ACHN (cell line): ENCODE measurements at places on chromosomes 12 and 14.
A peak's percentile ranks its signal among the peaks of the same experiment; 100 is the strongest.

- no peak for DNase-seq
These were observed 122.3 kb upstream of the ATF1 start for GRCh38 chr12:50641566-50641965.

GRCh38 chr12:26029736-26030022, 71.2 kb downstream of the RASSF8 start:
- DNase-seq: no peak

- DNase-seq: no peak
These were observed 90.2 kb upstream of the SYT10 start for GRCh38 chr12:33529810-33530209.

- DNase-seq: no peak
These were observed 1.4 kb downstream of the GNS start for GRCh38 chr12:64757771-64758170.

GRCh38 chr12:93780101-93780641, 103.0 kb downstream of the CRADD start:
- no peak for DNase-seq

GRCh38 chr12:3545121-3545796, 54.3 kb downstream of the PRMT8 start:
- DNase-seq: no peak

DNA sequence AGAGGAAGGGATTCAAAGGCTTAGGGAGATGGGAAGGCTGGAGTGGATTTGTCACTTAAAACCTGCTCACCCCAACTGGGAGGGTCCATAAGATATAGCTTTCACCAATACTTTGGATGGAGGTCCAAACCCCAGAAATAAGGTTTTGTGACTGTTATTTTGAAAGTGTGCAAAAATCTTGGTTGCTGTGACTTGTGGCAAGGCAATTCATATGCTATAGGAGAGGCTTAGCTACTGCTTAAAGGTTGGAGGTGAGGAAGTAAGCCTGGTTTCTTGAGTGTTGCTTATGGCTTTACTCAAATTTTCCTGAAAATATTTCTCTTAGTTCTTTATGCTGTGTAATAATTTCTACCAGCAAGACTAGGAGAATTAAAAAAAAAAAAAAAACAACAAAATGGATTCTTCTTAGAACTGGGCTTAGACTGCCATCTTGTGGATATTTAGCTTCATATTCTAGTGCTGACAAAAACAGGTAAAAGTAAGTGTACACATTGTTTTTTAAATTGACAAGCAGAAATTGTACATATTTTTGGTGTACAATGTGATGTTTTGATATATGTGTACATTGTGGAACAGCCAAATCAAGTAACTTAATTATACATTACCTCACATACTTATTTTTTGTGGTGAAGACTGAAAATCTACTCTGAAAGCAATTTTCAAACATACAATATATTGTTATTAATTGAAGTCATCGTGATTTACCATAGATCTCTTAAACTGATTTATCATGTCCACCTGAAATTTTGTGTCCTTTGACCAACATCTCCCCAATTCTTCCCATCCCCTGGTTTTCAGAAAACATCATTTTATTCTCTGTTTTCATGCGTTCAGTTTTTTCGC, 23.0 kb downstream of the PDE6H start:
- peak; percentile 68 for DNase-seq

- peak; percentile 68 for DNase-seq
These were observed 39.2 kb downstream of the NFKBIA start for GRCh38 chr14:35365130-35366055.

- DNase-seq: peak; percentile 62
These were observed 133.6 kb downstream of the MED13L start for GRCh38 chr12:116143909-116144308.

- DNase-seq: no peak
These were observed 260.2 kb downstream of the BMP4 start for GRCh38 chr14:53696217-53696965.

GRCh38 chr12:120081641-120082040, 34.9 kb downstream of the RAB35 start:
- no peak for DNase-seq

DNA sequence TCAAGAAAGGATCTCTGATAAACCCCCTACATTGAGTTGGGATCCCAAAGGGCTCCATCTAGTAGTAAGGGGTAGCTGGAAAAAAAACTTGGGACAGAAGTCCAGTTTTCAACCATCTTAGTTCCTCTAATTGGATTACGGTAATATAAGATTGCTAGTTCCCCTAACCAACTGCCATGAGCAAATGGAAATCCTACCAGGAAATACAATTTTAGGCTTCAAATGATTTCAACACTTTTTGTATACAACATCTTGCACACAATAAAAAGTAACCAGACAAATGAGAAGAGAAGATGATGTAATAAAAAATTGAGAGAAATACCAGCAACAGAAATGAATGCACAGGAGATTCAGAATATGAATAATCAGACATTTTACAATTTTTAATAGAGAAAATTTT, 73.0 kb downstream of the TSHR start:
- DNase-seq: no peak

DNA sequence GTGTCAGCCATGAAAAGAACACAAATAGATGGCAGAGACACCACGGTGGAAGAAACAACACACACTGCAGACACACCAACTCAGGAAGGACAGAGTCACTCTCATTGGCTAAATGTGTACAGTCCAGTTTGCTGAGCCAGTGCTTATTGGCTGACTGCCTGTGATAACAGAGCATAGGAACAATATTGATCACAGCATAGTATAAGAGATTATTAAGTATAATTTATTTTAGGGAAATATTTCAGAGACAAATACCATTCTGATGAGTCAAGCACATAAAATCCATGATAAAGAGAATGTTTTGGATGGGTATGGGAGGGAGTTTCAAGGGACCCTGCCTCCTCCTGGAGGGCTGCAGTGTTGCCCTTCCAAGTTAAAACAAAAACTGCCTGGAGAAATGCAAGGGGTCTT, 50.9 kb downstream of the BTG1 start:
- no peak for DNase-seq

- DNase-seq: no peak
These were observed 97.4 kb downstream of the PRKCH start for GRCh38 chr14:61418746-61419145.

DNA sequence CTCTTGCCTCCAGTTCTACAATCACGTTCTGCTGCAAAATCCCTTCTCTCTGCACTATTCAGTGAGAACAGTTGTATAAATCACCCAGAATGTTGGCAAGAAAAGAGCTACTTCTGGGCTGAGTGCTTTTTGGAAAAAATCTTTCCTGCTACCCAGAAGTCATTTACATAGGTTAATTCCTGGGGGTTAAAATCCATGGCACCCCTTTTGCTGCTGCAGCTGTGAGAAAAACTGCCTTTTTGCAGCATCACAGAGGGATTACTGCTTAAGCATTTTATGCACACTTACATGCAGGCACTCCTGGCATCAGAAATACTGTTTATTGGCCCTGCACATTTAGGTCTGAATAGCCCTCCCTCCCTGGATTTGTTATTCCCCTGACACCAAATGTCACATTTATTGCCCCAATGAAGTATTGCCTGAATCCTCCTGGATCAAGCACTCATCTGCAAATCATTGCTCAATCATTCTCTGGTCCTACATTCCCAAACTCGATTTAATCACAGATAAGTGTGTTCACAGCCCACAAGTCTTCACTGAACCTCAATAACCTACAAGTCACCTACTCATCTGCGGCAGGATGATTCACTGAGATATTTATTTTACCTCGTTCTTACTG, 43.1 kb upstream of the CCDC196 start:
- DNase-seq: no peak

GRCh38 chr12:7047306-7047705, 13.2 kb upstream of the C1S start:
- DNase-seq: no peak

- peak; percentile 60 for DNase-seq
These were observed 5.4 kb downstream of the MAGOHB start for GRCh38 chr12:10607885-10608458.

- no peak for DNase-seq
These were observed 125.0 kb upstream of the FUT8 start for GRCh38 chr14:65287264-65288131.

- no peak for DNase-seq
These were observed 718 bp upstream of the TROAP start for GRCh38 chr12:49322367-49322707.

DNA sequence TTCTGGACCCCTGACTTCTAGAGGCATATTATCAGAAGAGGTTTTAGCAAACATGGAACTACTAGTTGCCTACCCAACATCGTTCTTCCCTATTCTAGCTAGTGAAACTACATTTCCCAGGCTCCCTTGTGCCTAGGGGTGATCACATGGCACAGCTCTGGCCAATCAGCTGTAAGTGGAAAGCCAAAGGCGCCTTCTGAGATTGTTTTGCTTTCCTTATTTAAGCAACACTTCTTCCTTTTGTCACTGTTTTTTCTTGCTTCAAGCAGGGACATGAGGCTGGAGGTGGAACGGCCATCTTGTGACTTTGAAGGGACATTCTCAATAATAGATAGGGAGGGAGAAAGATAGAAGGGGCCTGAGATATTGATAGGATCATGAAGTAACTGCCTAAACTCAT, 136.7 kb downstream of the ZNF664 start:
- DNase-seq: peak; percentile 29

- peak; percentile 43 for DNase-seq
These were observed 802 bp downstream of the SUSD6 start for GRCh38 chr14:69612014-69612782.

DNA sequence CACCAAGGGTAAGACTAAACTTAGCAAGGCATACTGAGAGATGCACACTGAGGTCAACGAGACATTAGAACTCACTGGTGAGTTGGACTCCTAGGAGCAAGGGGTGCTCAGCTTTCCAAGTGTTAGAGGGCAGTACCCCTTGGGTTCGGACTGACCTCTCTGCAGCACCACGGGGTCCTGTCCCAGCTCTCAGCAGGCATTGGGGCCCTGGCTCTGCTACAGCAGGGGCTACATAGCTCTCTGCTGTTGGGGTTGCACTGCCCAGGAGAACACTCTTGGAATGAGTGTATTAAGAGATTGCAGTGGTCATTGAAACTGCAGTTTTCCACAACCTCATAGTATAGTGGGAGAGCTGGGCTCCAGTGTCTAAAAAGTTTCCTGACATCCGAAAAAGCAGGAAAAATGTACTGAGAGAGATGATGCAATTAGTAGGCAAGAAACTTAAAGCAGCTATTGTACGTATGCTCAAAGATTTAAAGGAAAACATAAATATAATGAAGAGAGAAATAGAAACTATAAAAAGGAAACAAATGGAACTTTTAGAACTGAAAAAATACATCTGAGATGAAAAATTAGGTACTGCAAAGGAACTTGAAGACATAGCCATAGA, 132.5 kb upstream of the MAX start:
- no peak for DNase-seq

- peak; percentile 61 for DNase-seq
These were observed 15.9 kb upstream of the HHIPL1 start for GRCh38 chr14:99628887-99629618.

- DNase-seq: no peak
These were observed 95.9 kb downstream of the DACT1 start for GRCh38 chr14:58733451-58734208.

- peak; percentile 94 for DNase-seq
These were observed at the start of gene SLC6A15 for GRCh38 chr12:84912198-84913128. Gene SLC6A15 (minus strand): TSS chr12:84912799. CDS start chr12:84892120, 20,679 bp downstream.

GRCh38 chr12:75389706-75390105, 1.2 kb upstream of the GLIPR1L2 start:
- peak; percentile 31 for DNase-seq

- no peak for DNase-seq
These were observed 392.0 kb downstream of the FUT8 start for GRCh38 chr14:65804439-65805112.

GRCh38 chr12:58414398-58414871, 473.1 kb downstream of the ATP23 start:
- no peak for DNase-seq

DNA sequence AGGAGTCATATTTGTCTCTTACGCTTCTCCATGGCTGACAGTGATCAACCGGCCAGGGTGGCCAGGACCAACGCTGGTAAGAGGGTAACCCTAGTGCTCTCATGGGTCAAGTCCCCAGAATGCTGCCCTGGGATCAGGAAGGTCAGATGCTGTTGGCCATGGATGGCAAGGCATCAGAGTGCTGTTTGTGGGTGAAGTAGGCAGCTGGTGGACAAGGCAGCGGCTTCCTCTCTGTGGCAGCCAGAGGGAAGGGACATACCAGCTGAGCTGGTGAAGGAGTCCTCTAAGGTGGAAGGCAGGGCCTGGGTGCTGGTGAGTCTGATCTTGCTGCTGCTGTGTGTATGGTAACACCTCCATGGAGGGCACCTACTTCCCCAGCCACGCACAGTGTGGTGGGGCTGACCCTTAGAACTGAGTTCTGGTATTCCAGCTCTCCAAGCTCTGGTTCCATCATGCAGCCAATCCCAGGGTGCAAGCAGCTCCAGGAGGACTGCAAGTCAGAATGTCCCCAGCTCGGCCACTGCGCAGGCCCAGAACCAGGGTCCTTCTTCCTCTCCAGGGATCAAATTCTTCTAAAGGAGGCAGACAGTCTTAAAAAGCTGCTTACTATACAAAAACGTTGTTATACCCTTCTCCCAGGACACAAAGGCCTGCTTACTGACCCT, 13.4 kb upstream of the SMOC1 start:
- no peak for DNase-seq

DNA sequence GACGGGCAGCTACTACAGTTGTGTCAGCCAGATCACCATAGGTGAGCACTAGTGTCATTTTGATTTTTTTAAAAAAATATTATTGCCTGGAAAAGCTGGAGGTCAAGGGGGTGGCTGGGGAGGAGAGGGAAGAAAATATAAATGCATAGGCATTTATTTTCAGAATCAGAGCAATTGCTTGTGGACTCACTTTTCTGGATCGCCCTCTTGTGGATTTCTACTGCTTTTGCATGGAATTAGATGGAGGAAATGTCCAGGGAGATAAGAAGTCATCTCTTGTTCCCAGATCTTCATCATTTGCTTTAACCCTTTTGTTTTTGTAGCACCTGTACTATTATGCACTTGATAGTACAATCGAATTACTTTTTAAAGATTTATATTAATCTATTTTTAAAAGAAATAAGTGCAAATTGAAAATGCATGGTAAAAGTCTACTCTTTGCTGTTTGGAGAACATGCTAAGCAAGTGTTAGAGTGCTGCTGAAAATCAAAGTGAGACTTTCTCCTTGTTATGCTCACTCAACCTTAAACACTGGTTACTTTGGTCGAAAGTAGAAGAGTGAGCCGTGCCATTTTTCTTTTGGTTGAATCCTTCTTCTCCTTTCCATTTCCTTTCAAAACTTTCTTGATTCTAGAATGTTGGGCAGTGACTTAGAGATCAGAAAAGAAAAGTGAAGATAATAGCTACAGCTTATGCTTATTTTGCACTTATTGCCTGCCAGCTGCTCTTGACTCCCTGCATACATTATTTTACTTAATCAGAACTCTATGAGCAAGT, 60.6 kb upstream of the ANO4 start:
- DNase-seq: peak; percentile 70

GRCh38 chr12:214003-214741, at the start of gene SLC6A12:
Gene SLC6A12 (minus strand): TSS chr12:214157. CDS start chr12:209986, 4,171 bp downstream.
- peak; percentile 14 for DNase-seq

DNA sequence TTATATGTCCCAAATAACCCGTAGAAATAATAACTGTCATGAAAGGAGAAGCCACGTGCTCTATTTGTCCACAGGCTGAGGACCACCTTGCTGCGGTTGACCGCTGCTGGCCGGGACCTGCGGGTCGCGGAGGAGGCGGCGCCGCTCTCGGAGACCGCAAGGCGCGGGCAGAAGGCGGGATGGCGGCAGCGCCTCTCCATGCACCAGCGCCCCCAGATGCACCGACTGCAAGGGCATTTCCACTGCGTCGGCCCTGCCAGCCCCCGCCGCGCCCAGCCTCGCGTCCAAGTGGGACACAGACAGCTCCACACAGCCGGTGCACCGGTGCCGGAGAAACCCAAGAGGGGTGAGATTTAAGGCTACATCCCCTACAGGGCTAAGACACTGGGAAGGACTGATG, 21.0 kb downstream of the RPGRIP1 start:
- DNase-seq: peak; percentile 15
